ENCODE measurements at places on chromosomes 11 and 22.

- DNase-seq = no peak
These were observed 11.1 kb downstream of the EMSY start for GRCh38 chr11:76455931-76456330.

DNA sequence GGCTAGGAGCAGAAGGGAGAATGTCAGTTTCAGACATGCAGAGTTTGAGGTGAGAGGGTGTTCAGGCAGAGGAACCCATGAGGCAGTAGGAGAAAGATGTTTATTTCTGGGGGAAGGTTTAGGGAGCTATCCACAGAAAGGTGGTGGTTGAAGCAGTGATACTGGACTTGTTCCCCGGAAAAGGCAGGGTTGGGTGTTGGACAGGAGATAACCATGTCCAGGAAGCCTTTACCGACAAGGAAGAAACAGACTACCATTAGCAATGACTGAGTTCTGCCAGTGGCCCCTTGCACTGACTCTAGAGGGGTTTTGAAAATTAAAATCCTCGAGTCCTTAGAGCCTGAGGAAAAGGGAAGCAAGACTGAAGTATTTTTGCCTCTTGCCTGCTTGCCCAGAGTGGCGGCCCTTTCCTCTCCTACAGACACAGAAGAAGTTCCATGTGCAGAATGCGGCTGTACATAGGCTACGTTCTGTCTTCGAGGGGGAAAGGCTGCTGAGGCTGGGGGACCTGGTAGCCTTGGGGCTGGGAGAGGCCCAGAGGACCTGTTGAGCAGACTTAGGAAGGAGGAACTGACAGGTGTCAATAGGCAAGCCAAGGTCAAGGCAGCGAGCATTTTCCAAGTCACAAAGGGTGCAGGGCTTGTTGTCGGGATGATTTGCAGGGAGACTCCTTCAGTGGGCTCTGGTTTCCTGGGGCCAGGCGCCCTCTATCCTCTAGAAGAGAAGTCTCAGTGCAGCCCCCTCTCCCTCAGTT lies 146.7 kb downstream of the LDLRAD3 start:
- no peak for DNase-seq

GRCh38 chr11:46471943-46472661 lies 80.5 kb upstream of the CHRM4 start:
- no peak for DNase-seq

- no peak for DNase-seq
These were observed 105.9 kb downstream of the NTM start for GRCh38 chr11:131476266-131476665.

GRCh38 chr11:2796091-2796490 lies 89.5 kb downstream of the CDKN1C start:
- DNase-seq = no peak

Measured in NCI-H2171 (cell line).